Activated naive CD4-positive, alpha-beta T cell treated with anti-CD3 and anti-CD28 coated beads, Interleukin-2, amount 50 U/mL, for 72 hours (primary cell): ENCODE measurements at places on chromosomes 6 and 20. TPM values are rescaled to one million over a fixed set of nuclear protein-coding genes. Genes with fewer than 3 reads are reported as not detected.

DNA sequence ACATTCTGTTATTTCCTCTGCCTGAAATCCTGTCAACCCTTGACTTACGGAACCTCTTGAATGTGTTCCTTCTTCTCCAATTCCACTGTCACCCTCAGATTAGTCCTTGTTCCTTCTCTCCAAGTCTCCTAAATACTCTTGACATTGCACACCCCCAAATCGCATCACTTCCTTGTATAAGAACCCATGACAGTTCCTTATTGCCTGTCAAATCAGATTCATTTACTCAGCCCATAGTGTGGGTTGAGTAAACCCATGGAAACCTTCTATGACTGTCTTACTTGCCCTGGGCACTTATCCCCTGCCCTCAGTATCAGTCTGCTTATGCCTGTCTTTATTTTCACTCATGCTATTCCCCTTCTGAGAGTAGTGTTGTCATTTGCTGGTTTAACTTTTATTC, 40.5 kb downstream of the ARMC2 start:
- DNase-seq = no peak

- DNase-seq = no peak
Measured at GRCh38 chr6:109311471-109311870, 70.8 kb downstream of the CD164 start.

Gene SLC17A4
- total RNA-seq = not detected

Gene MAVS
- total RNA-seq = 30.1 TPM

Gene BPIFB2
- not detected for total RNA-seq

DNA sequence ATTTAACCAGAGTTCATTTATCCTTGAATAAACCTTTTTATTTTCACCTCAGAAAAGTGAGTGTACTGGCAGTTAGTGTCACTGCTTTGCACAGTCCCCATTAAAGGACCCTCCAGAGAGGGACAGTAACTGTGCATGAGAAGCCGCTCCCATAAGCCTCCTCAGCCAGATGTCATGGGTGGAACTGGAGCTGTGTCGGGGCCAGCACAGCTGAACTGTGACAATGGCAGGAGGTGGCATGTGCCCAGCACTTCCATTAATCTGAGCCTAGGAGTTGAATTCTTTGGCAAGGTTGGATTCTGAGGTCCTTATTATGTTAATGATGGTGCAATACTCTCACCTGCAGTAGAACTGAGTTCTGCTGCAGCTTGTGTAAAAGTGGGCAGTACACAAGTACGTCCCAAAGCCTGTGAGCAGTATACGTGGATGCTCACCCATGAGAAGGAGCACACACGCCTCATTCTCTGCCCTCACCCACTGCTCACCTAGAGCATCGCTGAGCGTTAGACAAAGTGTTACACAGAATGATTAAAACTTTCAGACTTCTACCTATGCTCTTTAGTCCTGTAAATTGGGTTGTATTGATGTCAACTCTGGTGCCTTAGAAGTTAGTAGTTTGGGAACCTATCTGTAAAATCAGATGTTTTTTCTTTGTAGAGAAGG, 11.9 kb upstream of the CSE1L start:
- no peak for DNase-seq

GRCh38 chr6:129709196-129709768, 695 bp downstream of the ARHGAP18 start:
- DNase-seq = no peak

Gene PRR18
- 0.14 TPM for total RNA-seq

Gene GABRR1
- not detected for total RNA-seq

- DNase-seq = peak; percentile 8
Measured at GRCh38 chr20:42483730-42484303, 705.9 kb downstream of the PTPRT start.

DNA sequence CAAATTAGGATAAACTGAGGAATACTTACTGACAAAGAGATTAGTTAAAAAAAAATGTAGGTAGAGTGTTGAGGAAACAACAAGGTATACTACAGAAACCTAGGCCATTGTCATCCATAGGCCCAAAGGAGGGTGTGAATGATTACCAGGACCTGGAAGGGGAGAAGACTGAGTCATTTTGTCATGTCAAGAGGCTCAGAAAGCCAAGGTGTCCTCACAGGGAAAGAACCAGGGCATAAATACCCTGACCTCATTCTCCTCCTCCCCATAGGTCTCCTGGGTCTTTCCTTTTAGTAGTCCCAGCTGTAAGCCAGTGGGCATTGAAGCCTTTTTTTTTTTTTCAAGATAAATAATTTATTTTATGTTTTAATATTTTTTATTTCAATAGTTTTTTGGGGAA, 582.1 kb upstream of the JAG1 start:
- DNase-seq = no peak

- DNase-seq = no peak
Measured at GRCh38 chr20:33261465-33261864, 21.5 kb upstream of the BPIFB1 start.
